ENCODE measurements at places on chromosomes 6 and 20.

GRCh38 chr6:163250116-163250515 is 164.4 kb upstream of the QKI start:
- no peak for DNase-seq

DNA sequence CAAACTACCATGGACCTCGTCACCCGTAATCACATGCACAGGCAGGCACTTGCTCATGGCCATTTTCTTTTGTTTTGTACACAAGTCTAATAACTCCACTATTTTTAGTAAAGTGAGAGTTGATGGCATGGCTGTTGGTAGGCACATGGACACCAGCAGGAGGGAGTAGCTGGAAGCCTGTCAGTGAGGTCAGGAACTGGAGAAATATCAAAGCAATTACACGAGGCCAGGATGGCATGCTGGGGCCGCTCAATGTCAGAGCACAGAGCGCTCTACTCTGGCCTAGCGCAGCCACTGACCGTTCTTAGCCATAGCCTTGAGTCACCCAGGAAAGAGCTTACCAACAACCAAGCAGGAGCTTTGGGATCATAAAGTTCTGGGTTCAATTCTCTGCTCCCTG is 36.1 kb upstream of the GTSF1L start:
- DNase-seq, result no peak

GRCh38 chr6:33739571-33739970 is 7.1 kb downstream of the IP6K3 start:
- DNase-seq, result peak; percentile 27

DNA sequence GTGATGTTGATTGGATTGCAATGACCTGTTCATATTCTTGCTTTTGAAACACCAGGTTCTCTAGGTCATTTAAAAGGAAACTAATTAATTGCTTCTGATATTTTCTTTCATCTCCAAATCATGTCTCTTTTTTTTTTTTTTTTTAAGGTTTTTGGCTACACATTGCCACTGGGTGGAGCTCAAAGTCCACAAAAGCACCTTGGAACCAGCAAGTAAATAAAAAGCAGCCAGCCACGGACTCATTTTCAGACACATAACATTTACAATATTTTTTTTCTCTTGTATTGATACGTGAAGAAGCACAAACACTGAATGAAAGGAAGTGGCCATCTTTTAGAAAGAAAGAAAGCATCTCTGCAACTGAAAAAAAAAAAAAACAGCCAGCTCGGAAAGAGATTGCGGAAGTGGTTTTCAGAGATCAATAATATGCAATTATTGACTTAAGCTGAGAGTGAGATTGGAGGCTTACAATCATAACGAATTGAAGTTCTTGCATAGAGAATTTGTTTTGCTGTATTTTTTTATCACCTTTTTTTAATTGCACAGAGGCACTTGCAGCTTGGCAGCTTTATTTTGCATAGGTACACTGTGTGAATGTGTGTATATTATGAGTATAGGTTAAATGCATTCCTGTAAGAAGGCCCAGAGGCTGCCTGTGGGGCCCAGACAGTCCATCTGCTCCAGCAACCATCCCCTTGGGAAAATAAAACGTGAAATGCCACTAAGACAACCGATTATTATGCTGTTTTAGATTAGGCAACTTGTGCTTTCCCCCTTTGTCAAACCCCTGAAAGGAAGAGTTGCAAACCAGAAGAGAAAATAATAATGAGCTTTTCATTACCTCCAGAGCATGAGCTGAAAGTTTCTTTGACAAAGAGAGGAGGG is 28.2 kb downstream of the CGA start:
- DNase-seq, result peak; percentile 56

- no peak for DNase-seq
These were observed 262.2 kb upstream of the TAB2 start for GRCh38 chr6:149055195-149055899.

DNA sequence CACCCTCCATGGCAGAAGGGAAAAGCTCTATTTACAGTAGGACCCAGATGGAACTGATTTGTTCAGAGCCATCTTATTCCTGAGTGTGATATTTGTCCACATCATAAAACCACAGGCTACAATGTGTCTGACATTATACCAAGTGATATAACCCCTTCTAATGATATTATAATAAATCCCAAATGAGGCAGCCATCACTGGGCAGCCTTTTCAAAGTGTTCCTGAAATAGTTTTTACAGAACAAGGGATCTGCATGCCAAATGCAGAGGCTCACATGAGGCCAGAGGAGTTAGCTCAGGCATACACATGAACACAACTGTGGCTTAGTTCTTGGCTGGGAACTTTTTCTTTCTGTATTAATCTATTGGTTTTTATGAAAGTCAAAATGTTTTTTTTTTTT is 207.7 kb downstream of the MAFB start:
- DNase-seq, result no peak

DNA sequence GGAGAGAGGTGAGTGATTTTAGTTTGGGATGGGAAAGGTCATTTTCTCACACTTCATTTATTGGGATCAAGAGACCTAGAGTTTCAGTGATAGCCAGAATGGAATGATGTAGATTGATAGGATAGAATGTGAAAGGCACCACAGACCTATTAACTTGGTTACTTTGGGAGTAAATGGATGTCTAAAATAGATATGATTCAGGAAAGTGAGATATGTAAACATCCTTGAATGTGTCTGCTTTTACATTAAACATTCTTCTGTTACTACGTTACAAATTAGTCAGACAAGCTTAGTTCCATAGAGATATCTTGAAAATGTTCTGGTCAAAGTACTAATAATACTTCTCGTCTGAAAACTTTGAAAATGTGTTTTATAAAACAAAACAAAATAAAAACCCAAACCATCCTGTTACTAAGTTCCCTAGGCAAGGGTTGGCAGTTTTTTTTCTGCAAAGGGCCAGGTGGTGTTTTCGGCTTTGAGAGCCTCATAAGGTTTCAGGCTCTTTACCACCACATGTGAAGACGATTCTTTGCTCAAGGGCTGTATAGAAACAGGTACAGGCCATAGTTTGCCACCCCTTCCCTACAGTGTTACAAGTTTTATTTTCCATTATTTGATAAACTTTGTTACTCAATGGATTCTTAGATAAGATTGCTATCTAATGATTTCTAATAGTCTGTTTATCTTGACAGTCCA is 3.4 kb downstream of the CYB5R4 start:
- DNase-seq, result no peak

GRCh38 chr6:109007521-109007920 is 87.1 kb downstream of the SESN1 start:
- DNase-seq, result no peak

GRCh38 chr6:32200711-32201475 is 8.4 kb upstream of the GPSM3 start:
- DNase-seq, result no peak

DNA sequence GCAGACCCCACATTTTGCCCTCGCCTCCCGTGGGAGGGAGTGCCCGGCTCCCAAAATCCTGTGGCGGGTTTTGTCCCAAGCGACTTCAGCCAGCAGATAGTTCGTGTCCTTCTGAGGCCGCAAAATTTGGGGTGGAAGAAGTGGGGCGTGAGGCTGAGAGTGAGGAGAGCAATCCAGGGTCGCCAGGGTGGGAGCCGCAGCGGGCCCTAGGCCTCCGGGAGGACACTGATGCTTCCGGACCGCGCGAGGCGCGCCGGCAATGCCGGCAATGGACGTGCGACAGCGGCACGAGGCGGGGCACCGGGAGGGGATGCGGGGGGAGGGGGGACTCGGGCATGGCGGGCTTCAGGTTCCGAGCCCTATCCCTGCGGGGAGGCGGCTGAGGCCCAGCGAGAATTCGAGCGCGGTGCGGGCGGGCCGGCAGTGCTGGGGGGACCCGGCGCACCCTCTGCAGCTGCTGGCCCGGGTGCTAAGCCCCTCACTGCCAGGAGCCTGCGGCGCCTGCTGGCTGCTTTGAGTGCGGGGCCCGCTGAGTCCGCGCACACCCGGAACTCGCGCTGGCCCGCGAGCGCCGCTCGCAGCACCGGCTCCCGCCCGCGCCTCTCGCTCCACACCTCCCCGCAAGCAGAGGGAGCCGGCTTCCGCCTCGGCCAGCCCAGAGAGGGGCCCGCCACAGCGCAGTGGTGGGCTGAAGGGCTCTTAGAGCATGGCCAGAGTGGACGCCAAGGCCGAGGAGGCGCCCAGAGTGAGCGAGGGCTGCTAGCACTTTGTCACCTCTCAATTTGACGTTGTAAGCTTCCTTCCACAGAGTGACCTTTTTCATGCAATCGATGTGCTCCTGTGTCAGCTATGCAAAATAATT is 143.8 kb downstream of the LPA start:
- no peak for DNase-seq

DNA sequence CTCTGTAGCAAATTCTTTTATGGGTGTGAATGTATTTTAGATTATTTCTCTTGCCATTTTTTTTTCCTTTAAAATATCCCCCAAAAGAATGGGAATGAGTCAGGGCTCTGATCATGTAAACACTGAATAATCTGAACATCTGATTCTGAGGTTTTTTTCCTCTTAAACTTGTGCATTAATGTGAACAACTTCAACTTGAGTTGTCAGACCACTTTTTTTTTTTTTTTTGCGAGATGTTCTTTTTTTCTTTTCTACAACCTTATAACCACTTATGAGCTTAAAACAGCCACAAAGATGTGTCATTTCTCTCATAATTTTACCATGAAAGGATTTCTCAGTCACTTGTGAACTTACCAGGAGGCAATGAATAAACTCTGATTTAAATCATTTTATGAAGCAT is 85.3 kb downstream of the TBC1D7 start:
- no peak for DNase-seq

DNA sequence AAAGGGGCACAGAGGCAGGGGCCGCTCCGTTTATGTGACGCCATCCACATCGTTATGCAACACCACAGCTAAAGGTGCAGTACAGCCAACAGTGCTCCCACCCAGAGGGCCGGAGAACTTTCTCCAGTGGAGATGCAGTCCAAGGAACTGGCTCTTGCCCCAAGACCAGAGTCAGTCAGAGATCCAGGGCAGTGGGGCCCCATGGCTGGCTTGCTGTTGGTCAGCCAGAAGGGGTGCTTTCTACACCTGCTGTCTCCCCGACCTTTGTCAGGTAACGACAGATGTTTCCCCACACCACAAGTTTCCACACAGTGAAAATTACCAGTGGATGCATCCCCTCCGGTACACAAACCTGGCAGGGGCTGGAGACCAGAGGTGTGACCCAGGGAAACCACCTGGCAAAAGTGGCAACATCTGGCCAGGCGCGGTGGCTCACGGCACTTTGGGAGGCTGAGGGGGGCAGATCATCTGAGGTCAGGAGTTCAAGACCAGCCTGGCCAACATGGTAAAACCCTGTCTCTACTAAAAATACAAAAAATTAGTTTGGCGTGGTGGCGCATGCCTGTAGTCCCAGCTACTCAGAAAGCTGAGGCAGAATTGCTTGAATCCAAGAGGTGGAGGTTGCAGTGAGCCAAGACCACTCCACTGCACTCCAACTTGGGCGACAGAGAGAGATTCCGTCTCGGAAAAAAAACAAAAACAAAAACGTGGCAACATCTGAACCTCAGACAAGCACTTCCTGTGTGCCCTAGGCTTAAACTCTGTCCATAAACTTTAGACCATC is 34.9 kb downstream of the UBE2V1 start:
- DNase-seq, result no peak

DNA sequence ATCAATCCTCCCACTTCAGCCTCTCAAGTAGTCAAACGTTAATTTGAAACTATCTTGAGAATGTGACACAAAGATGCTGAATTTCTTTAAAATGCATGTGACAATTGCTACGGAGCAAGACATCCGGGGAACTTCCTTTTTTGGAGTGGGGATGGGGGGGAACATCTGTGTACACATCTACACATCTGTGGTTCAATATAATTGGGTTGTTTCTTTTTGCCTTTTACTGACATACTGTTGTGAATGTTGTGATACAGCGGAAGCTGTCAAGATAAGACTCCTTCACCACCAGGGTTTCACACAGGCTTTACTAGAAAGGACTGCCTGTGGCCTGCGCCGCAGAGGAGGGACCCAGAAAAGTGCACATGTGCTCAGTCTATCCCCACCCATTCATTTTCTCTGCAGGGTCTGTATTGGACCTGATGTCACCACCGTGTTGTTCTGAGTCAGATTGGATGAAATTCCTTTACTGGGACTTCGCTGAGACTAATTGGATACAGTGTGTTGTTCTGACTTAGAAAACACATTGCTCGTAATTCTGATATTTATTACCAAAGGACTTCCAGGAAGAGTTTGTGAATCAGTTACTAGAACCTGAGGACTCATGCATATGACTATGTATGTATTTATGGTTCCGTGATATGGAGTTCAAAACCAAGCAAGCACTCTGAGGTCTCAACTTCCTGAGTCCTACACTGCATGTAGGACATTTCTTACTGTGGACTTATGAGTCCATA is 98.7 kb upstream of the SGK1 start:
- DNase-seq, result no peak

GRCh38 chr20:25083773-25084625 is 2.1 kb upstream of the VSX1 start:
- DNase-seq, result no peak

DNA sequence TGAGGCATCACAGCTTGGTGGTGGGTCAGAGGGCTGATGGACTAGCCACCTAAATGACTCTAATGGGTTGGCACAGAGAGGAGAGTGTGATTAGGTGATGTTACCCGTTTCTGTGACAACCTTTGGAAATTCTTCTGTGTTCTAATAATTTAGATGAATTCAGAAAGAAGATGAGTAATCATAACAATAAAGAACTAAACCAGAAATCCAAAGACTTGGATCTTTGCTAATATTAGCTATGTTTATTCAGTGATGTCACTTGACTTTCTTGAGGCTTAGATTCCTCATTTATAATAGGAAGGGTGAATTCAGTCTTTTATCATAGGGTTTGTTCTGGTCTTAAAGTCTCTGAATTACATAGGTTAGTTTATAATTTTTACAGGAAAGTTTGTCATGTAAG is 19.9 kb downstream of the CRYBG1 start:
- DNase-seq, result no peak

DNA sequence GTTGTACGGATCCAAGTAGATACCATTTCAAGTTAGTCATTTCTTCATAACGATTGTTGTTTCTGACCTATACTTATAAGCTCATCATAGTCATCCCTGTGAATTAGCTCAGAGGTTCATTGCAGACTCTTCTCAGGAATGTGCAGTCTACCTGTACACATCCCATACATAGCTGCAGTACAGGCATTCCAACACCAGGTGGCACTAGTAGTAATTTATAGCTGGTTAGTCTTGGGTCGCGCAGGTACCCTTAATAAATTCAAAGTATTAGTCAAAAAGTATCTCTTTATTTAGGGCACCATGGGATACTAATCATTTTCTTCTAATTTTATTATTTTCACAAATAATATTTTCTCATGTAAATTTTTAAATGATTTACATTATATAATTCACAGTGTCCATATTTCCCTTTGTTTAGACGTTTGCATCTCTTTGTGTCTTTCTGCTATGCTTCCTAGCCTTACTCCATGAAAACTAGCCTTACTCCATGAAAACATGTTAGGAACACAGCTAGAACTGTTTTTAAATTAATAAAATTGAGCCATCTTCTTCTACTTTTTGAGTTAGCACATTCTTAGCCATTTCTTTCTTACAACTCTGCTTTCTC is 128.6 kb upstream of the FAM83B start:
- DNase-seq, result peak; percentile 58

- no peak for DNase-seq
These were observed 82.2 kb downstream of the WDR27 start for GRCh38 chr6:169619650-169620049.
